Right lobe of liver (tissue), 6 donors: ENCODE measurements at places on chromosomes 3 and 15. TPM values are rescaled to one million over a fixed set of nuclear protein-coding genes. Genes with fewer than 3 reads are reported as not detected.

Gene ACSBG1
- total RNA-seq: not detected

- no peak for DNase-seq
Measured at GRCh38 chr3:76134166-76134565, 348.8 kb upstream of the ZNF717 start.

DNA sequence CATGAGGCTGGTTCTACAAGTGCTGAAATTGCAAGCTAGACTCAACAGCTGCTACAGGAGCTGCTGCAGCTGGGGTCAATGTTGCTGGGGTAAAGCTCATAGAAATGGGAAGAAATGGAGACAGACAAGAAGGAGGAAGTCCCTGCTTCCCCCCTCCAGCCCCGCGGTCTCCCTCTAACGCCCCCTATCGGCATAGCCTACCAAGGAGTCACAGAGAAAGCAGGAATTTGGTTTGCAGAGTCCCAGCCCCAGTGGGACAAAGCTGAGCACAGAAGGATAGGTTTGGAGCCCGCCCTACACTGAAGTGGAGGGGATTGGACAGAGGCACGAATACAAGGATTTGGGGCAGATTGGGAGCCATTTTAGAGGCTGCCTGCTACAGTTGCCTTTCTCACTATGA lies 176.9 kb upstream of the ANKRD28 start:
- DNase-seq: no peak

DNA sequence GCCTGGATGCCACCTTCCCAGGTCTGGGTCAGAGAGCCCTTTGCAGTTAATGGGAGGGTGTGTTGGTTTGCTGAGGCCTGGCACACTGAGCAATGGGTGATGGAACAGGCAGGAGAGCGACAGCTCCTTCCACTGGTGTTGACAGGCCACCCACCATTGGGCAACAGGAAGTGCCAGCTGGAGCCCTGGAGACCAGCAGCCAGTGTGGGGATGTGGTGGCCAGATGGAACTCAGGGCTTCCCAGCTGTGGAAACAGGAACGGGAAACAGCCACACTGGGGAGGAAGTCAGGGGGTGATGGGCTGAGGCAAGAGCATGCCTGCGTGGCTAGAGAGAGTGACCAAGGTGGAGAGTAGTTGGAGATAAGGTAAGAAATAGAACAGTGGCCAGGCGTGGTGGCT lies 9.3 kb downstream of the PSTPIP1 start:
- DNase-seq: no peak

Gene FYTTD1
- 25.6 TPM for total RNA-seq

GRCh38 chr15:59446232-59446957 lies 8.4 kb downstream of the FAM81A start:
- DNase-seq: no peak
